ENCODE measurements at places on chromosomes 11 and 22.

- DNase-seq = no peak
Observed at GRCh38 chr11:47981667-47982404, 1.5 kb downstream of the PTPRJ start.

- no peak for DNase-seq
Observed at GRCh38 chr11:25769287-25769686, 562.6 kb upstream of the ANO3 start.

DNA sequence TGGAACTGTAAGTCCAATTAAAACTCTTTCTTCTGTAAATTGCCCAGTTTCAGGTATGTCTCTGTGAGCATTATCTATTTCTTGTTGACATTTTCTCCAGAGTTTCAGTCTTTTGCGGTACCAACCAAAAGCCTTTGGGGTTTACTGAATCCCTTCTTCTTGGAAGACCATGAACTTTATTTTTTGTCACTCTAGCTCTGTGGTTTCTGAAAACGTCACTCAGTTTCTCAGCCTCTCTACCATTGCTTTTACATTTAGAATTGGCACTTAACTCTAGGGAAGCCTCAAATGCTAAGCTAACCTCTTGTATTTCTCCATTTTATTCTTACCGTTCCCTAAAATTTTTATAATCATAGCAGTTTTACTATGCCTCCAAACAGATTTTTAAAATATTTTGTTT, 237.6 kb downstream of the CSNK2A3 start:
- DNase-seq = no peak

- no peak for DNase-seq
Observed at GRCh38 chr22:43281394-43281793, 61.8 kb downstream of the SCUBE1 start.

DNA sequence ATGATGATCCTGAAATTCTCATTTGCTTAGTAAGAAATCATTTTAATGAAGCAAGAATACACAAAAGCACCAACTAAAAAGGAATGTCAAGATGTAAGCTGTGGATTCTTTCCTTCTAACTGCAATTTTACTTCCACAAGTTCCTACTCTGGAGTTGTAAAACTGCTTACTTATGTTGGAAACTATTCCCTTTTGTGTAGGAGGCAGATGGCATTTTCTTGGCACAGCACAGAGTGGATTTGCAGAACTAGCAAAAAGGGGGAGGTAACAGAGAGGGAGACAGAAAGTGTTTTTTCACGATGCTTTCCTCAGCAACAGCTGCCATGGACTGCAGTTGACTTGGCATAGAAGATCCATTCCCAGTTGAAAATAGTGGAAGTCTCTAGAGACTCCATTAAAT, 1112.0 kb upstream of the RAG2 start:
- DNase-seq = no peak
